Bronchial epithelial cell (primary cell): ENCODE measurements at places on chromosomes 12 and 14. TPM values are rescaled to one million over a fixed set of nuclear protein-coding genes. Genes with fewer than 3 reads are reported as not detected.

The SYNJ2BP gene
- total RNA-seq: 9.5 and 11.9 TPM in 2 replicates

The POTEG gene
- not detected in 2 replicates for total RNA-seq

The DPPA3 gene
- total RNA-seq: not detected in 2 replicates

The LRFN5 gene
- under 0.01 and 0.13 TPM in 2 replicates for total RNA-seq

The PIK3C2G gene
- 0.26 and 1.0 TPM in 2 replicates for total RNA-seq

The MANSC1 gene
- 0.79 and 2.6 TPM in 2 replicates for total RNA-seq

The ESR2 gene
- under 0.01 and 0.13 TPM in 2 replicates for total RNA-seq

The LMO3 gene
- total RNA-seq: 0.26 and 3.3 TPM in 2 replicates

The CLEC1B gene
- total RNA-seq: not detected in 2 replicates

The EIF2S3B gene
- 0.77 and 0.79 TPM in 2 replicates for total RNA-seq

The RNASE3 gene
- not detected in 2 replicates for total RNA-seq
